ENCODE measurements at places on chromosomes 13 and 19. TPM values are rescaled to one million over a fixed set of nuclear protein-coding genes. Genes with fewer than 3 reads are reported as not detected.

GRCh38 chr19:2381148-2381820 is 21.2 kb downstream of the TMPRSS9 start:
- no peak for DNase-seq
- H3K4me1 ChIP-seq = peaks cover 6% of the 10 kb centered on the region
- no peak overlapping the region for H3K27ac ChIP-seq
- H3K36me3 ChIP-seq = peaks cover 6% of the 10 kb centered on the region
- H3K4me3 ChIP-seq = no peak overlapping the region

DNA sequence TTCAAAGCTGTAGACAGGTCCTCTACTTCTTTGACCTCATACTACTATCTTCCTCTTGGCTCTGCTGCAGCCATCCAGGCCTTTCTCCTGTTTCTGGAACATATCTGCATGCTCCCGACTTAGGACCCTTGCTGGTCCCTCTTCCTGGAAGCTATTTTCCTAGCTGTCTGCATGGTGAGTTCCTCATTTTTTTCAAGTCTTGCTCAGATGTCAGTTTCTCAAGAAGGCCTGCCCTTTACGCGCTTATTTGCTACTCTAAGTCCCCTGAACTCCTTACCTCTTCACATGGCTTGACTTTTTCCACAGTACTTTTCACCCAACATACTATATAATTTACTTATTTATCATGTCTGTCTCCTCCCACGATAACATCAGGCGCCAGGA is 31.4 kb downstream of the DNAJC3 start:
- H3K27ac ChIP-seq = no peak overlapping the region
- DNase-seq = no peak
- H3K4me1 ChIP-seq = peaks cover 24% of the 10 kb centered on the region
- H3K36me3 ChIP-seq = peaks cover 57% of the 10 kb centered on the region

FPR1 gene
- 6.2 TPM for total RNA-seq

GRCh38 chr13:114222461-114222968 is 12.2 kb upstream of the CDC16 start:
- H3K4me3 ChIP-seq = no peak overlapping the region
- no peak overlapping the region for H3K27ac ChIP-seq
- no peak for DNase-seq
- H3K4me1 ChIP-seq = peaks cover 6% of the 10 kb centered on the region
- H3K27me3 ChIP-seq = no peaks in the 10 kb centered on the region

- no peak for DNase-seq
- no peak overlapping the region for H3K4me3 ChIP-seq
- no peak overlapping the region for H3K27ac ChIP-seq
Measured at GRCh38 chr13:51999921-52000320, 11.3 kb downstream of the ATP7B start.

SELENOV gene
- not detected for total RNA-seq

PSG7 gene
- total RNA-seq = not detected

GRCh38 chr13:114067886-114068651 is 64.4 kb downstream of the RASA3 start:
- peak overlapping the region; percentile 49 for H3K27ac ChIP-seq
- no peak overlapping the region for H3K4me3 ChIP-seq
- no peaks in the 10 kb centered on the region for H3K27me3 ChIP-seq

- no peak for DNase-seq
- H3K27ac ChIP-seq = peak overlapping the region; percentile 6
- peaks cover 18% of the 10 kb centered on the region for H3K4me1 ChIP-seq
- H3K27me3 ChIP-seq = no peaks in the 10 kb centered on the region
Measured at GRCh38 chr13:41596190-41596589, 138.8 kb downstream of the RGCC start.

MICOS13 gene
- total RNA-seq = 73.0 TPM

- H3K4me1 ChIP-seq = no peaks in the 10 kb centered on the region
- DNase-seq = peak; percentile 14
- H3K27me3 ChIP-seq = no peaks in the 10 kb centered on the region
- no peaks in the 10 kb centered on the region for H3K36me3 ChIP-seq
- H3K27ac ChIP-seq = no peak overlapping the region
Measured at GRCh38 chr13:68810660-68811059, 1297.0 kb upstream of the ATXN8OS start.

TINCR gene
- 0.21 TPM for total RNA-seq

DNA sequence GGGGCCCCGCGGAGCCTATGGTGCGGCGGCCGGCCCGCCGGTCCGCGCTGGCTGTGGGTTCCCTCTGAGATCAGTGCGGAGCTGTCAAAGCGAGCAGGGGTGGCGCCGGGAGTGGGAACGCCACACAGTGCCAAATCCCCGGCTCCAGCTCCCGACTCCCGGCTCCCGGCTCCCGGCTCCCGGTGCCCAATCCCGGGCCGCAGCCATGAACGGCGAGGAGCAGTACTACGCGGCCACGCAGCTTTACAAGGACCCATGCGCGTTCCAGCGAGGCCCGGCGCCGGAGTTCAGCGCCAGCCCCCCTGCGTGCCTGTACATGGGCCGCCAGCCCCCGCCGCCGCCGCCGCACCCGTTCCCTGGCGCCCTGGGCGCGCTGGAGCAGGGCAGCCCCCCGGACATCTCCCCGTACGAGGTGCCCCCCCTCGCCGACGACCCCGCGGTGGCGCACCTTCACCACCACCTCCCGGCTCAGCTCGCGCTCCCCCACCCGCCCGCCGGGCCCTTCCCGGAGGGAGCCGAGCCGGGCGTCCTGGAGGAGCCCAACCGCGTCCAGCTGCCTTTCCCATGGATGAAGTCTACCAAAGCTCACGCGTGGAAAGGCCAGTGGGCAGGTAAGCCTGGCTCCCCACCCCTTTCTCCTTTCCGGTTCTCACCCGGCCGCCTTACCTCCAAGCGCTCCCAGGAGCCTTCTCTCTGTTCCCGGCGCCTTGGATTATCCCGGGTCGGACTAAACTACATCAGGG is at the start of gene PDX1:
Gene PDX1 (plus strand): TSS at position 67 of the 743 bp plus-strand sequence. CDS start 139 bp downstream, at position 206.
- H3K4me1 ChIP-seq = peaks cover 14% of the 10 kb centered on the region
- no peak within 1 kb of the TSS for H3K27ac ChIP-seq
- no peaks in the 10 kb centered on the region for H3K36me3 ChIP-seq
- peak within 1 kb of the TSS; percentile 69 for H3K4me3 ChIP-seq
- H3K27me3 ChIP-seq = peaks cover 40% of the 10 kb centered on the region
- peak; percentile 47 for DNase-seq

DNA sequence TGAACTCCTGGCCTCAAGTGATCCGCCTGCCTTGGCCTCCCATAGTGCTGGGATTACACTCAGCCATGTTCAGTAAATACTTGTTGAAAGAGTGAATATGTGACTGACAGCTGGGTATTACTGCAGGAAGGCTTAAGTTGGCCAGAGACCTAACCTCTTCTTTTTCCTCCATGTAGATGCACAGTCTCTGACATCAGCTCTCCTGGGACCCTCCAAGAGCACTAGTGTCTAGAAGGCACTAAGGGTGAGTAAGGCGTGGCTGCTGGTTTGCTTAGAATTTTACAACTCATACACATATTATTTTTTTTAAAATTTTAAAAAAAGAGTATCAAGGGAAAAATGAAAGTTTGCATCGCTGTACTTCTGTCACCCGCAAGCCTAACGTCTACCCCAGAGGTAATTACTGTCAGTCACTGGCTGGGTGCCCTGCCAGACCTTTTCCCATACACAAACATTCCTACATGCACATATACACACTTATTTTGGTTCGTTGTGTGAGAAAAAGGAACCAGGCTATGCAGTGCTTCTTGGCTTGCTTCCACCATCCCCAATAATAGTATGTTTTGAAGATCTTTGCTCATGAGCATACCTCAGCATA is 122.0 kb downstream of the SIPA1L3 start:
- no peak overlapping the region for H3K27ac ChIP-seq
- H3K27me3 ChIP-seq = no peaks in the 10 kb centered on the region
- no peaks in the 10 kb centered on the region for H3K36me3 ChIP-seq
- H3K4me1 ChIP-seq = no peaks in the 10 kb centered on the region
- H3K4me3 ChIP-seq = no peak overlapping the region

GRCh38 chr13:21657538-21657937 is 13.3 kb upstream of the FGF9 start:
- DNase-seq = peak; percentile 73
- no peaks in the 10 kb centered on the region for H3K27me3 ChIP-seq
- H3K27ac ChIP-seq = peak overlapping the region; percentile 74
- H3K4me3 ChIP-seq = no peak overlapping the region

DNA sequence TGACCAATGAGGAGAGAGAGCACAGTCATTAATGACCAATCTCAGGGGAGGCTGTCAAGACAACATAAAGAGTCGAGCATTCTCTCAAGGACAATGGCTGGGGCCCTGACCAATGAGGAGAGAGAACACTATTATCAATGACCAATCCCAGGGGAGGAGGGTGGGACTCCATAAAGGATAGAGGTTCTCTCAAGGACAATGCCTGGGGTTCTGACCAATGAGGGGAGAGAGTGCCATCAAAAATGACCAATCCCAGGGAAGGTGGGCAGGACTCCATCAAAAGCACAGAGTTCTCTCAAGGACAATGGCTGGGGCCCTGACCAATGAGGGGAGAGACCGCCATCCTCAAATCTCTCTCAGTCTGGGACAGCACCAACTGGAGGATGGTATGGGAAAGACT is 3.3 kb upstream of the KLK11 start:
- no peaks in the 10 kb centered on the region for H3K36me3 ChIP-seq
- peaks cover 7% of the 10 kb centered on the region for H3K27me3 ChIP-seq
- DNase-seq = no peak
- H3K27ac ChIP-seq = no peak overlapping the region

- H3K4me3 ChIP-seq = no peak overlapping the region
- H3K27me3 ChIP-seq = no peaks in the 10 kb centered on the region
- DNase-seq = no peak
- no peak overlapping the region for H3K27ac ChIP-seq
- H3K4me1 ChIP-seq = no peaks in the 10 kb centered on the region
Measured at GRCh38 chr13:80584785-80585184, 243.9 kb upstream of the SPRY2 start.

DNA sequence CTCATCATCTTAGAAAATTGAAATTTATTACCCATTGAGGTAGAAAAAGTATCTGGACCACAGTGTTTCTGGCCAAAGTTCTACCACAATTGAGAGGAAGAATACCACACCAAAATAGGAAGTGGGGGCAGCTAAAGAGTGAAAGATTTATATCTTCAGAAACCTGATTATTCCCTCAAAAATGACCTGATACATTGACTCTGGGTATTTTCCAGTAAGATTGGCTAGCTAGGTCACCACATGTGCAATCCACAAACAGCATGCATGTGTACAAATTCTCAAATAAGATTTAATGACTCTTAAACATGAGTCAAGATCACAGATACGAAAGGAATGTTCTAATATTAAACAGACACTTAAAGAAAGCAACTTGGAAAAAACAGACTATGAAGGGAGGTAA is 1516.2 kb upstream of the PCDH20 start:
- no peaks in the 10 kb centered on the region for H3K27me3 ChIP-seq
- H3K4me1 ChIP-seq = peaks cover 10% of the 10 kb centered on the region
- no peak for DNase-seq
- peak overlapping the region; percentile 33 for H3K4me3 ChIP-seq
- no peaks in the 10 kb centered on the region for H3K36me3 ChIP-seq

LATS2 gene
- total RNA-seq = 28.7 TPM

DNA sequence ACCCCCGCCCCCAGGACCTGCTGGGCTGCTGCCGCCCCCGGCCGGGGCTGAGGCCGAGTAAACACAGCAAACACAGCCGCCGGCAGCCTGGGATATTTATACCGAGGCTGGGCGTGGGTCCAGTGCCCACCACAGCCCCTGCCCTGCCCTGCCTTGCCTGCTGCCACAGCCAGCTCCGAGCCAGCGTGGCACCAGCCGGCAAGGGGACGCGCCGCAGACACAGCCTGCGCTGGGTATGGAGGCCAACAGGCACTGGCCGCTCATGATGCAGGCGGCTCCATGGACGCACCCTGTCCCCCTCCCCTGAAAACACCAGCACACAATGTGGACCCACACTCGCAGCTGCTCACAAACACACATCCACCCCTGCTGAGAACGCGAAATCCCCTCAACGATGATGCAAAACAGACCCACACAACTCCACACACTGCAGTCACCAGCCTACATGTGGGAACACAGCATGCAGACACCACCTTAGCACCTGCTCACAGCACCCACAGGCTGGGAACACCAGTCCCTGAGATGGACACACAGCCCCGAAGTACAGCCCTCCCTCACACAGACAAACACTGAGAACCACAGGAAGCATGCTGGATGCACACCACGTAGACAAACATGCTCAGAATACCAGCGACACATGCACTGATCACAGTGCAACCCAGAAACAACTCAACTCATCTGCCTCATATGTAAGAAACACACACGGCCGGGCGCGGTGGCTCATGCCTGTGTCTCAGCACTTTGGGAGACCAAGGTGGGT is 16.2 kb downstream of the CCDC97 start:
- DNase-seq = no peak
- H3K4me1 ChIP-seq = peaks cover 51% of the 10 kb centered on the region
- H3K27me3 ChIP-seq = no peaks in the 10 kb centered on the region
- peak overlapping the region; percentile 41 for H3K27ac ChIP-seq

DNA sequence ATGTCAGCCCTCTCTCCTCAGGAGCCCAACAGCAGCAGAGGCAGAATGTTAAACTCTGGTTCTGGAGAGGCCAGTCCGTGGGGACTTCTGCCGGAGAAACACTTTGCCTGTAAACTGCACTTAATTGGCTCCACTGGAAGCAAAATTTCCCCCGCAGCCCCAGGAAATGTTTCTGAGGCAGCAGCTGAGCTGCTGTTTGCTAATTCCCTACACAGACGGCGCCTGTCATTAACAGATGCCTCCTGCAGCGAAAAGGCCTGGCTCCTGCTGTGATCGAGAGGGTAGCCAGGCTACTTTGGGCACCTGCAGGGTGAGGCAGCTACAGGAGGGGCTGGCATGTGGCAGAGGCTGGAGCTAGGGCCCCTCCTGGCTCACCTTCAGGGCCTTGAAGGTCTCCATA is 5.2 kb upstream of the TM6SF2 start:
- H3K36me3 ChIP-seq = peaks cover 52% of the 10 kb centered on the region
- no peaks in the 10 kb centered on the region for H3K27me3 ChIP-seq
- no peak overlapping the region for H3K4me3 ChIP-seq
- H3K27ac ChIP-seq = no peak overlapping the region

CEBPA gene
- total RNA-seq = 4.7 TPM

DNA sequence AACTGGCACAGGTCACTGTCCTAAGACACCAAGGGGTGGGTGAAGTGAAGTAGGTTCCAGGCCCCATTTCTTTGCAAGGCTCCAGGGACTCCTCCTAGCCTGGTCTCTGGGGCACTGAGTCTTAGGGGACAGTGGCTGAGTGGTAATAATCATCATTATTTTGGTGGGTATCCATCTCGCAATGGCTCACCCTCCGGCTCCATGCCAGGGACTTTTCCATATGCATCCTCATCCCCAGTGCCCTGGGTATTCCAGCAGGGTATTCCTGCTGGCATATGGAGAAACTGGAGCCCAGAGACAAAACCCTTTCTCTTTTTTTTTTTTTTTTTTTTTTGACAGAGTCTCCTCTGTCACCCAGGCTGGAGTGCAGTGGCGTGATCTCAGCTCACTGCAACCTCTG is 2.5 kb downstream of the PDE4A start:
- DNase-seq = no peak
- no peak overlapping the region for H3K27ac ChIP-seq
- H3K27me3 ChIP-seq = peaks cover 48% of the 10 kb centered on the region
- peaks cover 17% of the 10 kb centered on the region for H3K4me1 ChIP-seq
